ENCODE measurements at places on chromosomes 2 and 18.

- DNase-seq, result no peak
Measured at GRCh38 chr2:165790466-165790865, 3.6 kb downstream of the GALNT3 start.

DNA sequence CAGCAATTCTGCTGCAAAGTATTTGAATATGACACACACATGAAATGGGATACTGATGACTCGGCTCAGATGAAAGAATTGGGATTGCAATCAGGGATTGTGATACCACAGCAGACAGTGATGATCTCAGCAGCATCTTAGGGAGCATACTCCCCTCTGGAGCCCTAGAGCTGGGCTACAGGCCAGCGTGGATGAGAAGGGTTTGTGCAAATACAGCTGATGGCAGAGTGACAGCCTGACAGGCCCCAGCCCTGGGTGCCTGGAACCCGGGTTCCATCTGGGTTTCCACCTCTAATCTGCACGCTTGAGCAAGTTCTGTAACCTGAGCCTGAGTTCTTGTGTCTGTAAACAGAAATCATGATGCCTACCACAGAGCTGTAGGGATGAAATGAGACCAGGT lies 418.0 kb downstream of the LRATD1 start:
- no peak for DNase-seq

GRCh38 chr2:32058130-32058529 lies 5.2 kb upstream of the SPAST start:
- DNase-seq, result no peak

GRCh38 chr2:165803123-165803760 lies 9.2 kb upstream of the GALNT3 start:
- no peak for DNase-seq

DNA sequence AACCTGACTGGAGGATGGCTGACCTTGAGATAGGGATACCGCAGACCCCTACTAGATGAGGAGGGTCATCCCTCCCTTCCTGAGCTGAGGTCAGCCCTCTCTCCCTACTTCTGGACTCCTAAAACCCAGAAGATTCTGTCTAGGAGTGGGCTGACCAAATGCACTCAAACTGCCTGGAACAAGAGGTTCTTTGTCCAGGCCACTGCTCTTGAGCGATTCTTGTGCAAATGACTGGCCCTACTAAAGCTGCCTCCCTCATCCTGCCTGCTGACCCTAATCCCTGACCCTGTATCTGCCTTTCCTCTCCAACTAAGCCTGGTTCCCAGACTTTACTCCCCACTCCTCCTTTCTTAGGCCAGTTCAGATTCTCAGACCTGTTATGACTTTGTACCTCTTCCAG lies 56.2 kb downstream of the EFR3B start:
- DNase-seq, result no peak

DNA sequence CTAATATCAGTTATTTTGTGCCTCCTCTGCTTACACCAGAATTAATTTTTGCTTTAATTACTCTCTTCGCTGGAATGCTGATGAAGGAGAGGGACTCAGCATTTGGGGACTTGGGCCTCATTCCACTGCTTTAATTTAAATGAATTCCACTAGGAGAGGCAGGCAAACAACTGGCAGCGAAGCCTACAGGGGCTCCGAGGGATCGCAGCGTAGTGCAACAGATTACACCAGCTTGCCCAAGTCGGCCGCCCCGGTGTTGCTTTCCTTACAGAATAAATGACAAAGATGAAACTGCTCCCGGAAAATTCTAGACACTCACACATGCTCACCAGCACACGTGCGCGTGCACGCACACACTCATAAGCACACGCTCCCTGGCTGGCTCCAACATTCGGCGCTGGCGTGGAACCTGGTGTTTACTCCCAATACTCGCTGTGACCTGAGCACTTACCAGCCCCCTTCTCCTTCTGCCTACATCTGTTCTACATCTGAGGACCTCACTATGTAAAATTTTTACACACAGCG lies 175.4 kb downstream of the ZNF521 start:
- DNase-seq, result no peak

DNA sequence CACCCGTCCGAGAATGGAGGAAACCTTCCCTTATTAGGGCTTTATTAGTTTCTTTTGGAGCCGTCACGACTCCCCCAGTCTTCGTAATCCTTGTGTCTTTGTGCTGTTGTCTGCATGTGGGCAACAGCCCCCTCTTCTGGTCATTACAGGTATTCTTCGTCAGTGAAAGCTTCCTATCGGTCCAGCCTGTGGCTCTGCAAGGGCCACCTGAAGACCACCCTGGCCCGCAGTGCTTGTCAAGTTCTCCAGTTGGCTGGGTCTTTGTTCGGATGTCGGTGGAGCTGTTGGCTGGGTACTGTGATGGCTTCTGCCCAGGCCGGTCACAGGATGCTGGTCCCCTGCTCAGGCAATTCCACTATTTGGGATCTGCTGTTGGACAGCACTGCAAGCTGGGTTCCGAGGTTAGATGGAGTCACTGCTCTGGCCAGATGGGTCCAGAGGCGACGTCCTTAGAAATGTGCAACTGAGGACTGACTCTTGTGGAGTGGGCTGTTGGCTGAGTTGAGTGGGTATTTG lies 19.2 kb downstream of the E2F6 start:
- DNase-seq, result peak; percentile 13

DNA sequence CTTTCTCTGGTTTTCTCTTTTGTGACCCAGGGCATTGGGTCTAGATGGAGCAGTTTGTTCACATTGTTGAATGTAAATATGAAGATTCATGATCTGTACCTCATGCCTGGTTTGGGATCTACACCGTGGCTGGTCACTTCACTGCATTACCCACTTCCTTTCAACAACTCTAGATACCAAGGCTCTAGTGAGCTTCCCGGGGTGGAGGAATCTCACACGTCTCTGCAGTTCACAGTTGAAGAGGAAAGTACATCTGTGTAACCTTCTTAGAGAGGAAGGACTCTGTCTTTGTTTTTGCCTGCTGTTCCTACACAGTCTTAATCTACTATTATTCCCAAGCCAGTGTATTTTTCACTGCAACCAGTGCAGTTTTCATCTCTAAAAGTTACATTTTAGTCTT lies 574.8 kb downstream of the MBD2 start:
- no peak for DNase-seq

All from NCI-H1930 (cell line).